ENCODE measurements at places on chromosomes 13 and 19.

DNA sequence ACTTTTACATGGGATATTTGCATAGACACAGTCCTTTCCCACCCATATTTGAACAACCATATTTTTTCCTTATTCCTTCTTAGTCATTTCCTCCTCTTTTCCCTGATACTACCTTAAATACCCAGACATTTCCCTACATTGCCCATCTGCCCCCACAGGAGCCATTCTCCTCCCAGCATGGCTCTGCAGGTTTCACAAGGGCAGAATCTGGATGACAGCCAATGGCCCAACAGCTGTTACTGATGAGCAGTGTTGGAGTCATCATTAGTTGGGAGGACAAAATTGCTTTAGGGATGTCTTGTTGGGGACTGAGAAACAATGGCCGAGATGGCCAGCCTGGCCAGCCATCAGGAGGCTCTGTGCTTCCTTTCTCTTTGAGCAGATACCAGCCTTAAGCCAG, 209.5 kb downstream of the KLF5 start:
- no peak for DNase-seq

DNA sequence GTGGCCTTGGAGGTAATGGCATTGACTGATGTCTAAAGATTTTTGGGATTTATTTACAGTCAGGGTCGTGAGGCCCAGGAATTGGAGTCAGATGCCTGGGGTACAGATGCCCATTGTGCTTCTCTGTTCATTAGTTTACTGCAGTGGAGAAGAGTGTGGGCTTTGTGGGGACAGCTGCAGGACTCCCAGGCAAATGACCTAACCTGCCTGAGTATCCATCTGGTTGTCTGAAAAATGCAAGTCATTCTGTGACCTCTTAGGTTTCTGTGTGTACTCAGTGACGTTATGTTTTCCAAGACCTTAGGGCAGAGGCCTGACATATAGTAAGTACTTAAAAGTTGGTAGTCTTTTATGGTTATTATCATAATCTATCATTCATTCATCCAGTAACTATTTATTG, 60.5 kb downstream of the SPATA13 start:
- DNase-seq: no peak

DNA sequence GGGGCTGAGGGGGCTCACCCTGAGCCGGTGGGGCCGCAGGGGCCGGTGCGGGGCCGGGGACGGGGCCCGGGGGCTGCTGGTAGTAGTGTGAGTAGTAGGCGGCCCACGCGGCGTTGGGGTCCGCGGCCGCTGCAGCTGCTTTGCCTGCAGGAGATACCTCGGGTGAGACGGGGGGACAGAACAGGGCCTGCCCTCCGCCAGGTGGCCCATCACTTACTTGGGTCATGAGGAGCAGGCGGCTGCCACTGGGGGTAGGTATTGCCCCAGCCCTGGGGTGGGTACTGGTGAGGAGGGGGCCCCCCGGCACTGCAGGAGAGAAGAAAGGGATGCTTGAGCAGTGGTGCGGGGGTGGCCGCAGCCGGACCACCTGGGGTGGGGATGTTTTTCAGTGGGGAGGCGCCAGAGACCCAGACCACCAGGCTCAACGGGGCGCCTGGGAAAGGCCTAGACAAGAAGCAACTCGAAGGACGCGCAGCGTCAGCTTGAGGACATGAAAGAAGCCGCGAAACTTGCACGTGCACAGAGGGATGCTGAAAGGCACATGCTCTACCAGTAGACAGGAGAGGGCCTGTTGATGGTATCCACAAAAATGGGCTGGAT, 8.9 kb downstream of the KHSRP start:
- DNase-seq: no peak

GRCh38 chr13:84332346-84332745, 450.1 kb upstream of the SLITRK1 start:
- DNase-seq: no peak

GRCh38 chr13:52447815-52448552, 2.5 kb downstream of the VPS36 start:
- DNase-seq: no peak

DNA sequence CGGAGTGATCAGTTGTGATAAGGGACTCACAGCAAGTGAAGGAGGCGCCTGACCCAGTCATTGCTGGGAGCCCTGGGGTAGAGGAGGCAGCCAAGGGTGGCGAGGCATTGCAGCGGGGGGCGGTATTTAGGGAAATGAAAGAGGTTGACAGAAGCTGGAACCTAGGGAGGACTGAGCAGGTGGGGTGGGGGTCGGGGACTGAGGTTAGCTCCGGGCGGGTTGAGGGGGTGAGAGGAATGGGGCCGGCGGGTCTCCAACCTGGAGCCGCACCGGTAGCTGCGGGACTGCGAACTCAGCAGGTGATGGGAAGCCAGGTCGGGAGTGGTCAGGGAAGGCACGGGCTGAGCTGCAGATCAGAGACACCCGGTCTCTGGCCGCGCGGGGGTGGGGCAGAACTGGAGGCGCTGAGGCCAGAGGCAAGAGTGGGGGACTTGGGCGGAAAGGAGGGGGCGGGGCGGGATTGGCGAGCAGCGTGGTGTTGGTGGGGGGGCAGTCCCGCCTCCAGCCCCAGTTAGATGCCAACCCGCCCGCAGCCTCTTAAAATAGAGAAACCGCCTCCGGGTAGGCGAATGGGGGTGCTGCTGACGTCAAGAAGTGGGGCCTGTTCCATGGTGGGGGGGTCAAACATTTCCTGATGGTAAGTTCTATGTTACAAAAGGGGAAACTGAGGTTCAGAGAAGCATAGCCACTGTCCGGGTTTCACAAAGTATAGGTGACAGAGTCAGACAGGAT, 1.5 kb downstream of the MAST3 start:
- DNase-seq: no peak

- no peak for DNase-seq
Measured at GRCh38 chr19:41426116-41426841, 895 bp downstream of the B3GNT8 start.

DNA sequence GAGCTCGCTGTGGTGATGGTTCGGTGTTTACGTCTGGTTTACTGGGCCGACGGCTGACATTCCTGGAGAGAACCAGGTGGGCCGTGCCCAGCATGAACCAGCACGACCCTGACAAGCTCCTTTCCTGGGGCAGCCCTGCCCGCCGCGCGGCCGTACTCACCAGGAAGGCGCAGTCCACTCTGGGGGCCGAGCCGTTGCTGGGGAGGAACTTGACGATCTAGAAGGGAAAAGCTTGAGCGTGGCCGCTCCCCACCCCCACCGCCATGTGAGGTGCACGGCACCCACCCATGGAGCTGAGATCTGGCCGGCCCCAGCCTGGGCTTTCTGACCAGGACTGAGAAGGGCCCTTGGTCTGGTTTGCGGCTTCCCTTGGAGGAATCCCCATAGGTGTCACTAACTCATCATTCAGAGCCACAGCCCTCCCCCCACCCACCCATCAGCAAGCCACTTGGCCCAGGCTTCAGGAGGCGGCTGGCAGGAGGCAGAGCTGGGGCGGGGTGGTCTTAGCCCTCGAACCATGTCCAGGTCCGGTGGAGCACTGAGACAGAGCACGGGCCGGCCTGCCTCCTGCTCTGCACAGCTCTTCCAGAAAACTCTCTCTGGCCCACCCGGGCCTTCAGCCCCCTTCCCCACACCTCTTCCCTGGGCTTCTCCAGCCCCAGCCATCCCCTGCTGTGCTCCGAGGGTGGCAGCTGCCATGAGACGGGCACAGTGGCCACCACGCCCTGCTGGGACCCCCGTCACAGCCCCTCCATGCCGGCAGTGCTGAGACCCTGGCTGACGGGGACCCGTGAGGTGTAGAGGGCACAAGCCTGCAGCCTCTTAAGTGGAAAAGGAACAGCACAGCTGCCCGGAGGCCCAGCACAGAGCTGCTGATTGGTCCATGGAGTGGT, 6.2 kb downstream of the ATP4B start:
- DNase-seq: no peak

DNA sequence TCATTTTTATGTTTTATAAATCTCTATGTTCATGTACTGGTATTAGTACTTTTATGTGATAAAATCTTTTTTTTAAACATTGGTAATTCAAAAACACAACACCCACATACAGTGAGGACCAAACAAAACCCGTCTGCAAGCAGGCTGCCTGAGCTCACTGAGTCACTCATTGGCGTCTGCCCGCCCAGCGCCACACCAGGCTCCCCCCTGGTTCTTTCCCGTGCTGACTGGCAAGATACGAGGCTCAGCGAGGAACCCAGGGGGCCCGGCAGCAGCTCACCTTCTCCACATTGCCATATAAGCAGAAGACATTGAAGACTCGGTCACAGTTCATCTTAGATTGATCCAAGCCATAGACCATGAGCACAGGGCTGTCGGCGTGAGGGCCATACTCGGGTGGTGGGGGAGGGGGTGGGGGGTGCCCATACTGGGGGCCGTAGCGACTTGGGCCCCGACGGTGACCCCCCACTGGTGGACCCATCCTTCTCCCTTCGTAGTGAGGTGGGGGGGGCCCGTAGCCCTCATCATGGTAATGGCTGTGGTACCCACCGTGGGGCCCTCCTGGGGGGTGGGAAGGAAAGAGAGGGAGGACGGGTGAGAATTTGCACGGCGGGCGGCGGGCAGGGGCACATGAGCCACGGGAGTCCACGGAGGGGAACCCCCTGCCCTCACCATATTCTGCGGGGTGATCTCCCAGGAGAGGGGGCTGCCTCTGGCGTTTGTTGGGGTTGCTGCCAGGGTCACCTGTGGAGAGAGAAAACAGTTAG, 8.4 kb upstream of the ECH1 start:
- DNase-seq: no peak

- DNase-seq: no peak
Measured at GRCh38 chr19:3283246-3283751, 58.8 kb downstream of the CELF5 start.

GRCh38 chr13:39186205-39186875, 148.1 kb downstream of the NHLRC3 start:
- no peak for DNase-seq

DNA sequence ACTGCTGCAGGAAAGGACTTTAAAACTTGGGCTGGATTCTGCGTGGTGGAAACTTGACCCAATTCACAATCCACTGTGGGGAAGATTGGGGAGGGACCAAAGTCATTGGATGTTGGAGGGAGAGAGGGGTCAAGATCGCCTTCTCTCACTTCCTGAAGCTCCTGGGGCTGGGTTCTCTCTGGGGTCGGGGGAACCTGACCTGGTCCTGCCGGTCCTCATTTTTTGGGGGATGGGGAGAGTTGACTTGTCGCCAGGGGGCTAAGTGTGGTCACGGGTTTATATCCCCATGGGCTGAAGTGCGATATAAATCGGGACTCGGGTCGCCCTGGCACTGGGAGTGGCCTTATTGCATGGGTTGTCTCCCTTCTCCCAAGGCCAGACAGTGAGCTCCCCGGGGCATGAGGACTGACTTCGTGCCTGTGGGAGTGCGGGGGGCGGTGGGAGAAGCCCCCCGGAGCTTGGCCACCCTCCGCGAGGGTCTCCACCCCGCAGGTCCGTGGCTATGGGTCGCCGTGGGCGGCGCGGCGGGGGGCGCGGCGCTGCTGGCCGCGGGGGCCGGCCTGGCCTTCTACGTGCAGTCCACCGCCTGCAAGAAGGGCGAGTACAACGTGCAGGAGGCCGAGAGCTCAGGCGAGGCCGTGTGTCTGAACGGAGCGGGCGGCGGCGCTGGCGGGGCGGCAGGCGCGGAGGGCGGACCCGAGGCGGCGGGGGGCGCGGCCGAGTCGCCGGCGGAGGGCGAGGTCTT, 6.3 kb downstream of the ICAM5 start:
- DNase-seq: no peak

DNA sequence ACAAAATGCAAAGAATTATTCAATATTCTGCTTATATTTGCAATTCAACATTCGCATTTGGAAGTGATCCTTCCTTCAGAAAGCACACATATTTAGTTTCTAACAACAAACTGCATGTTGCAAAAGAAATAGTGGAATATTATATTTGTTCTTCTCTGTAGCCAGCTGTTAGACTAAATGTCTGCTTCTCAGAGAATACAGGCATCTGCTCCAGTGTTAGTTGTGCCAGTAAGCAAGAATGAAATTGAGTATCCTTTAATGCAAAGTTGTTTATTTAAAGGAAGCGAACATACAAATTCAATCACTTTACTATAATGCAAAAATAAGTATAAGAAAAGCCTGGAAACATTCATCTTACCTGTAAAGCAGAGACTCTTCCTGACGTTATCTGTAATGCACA, 663 bp downstream of the SLITRK6 start:
- no peak for DNase-seq

DNA sequence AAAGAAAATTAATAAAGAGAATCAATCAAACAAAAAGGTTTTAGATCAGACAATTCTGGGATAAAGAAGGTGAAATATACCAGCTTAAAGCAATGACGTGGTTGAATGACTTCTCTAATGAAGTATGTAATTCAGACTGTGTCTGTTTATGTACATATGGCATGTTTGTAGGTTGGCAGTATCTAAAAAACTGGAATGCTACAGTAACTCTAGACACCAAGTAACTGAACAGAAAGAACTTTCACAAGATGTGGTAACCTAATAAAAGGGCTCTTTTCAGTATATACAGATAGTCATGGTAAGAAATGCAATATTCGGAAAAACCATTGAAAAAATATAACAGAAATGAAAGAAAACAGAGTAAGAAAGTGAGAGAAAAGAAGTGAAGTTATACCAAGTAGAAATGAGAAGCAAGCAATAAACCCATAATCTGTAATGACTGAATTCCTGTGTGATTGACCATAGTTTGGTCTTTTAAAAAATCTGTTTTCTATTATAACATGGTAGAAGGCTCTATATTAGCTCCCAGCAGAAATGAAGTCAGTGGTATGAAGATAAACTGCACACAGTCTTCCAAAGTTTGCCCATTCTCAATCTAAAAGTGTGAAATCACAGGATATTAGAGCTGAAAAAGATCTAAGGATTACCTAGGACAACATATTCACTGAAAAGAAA, 31.4 kb downstream of the ELF1 start:
- no peak for DNase-seq
